Transverse colon (tissue), 4 donors: ENCODE measurements at places on chromosomes 5 and 9. TPM values are rescaled to one million over a fixed set of nuclear protein-coding genes. Genes with fewer than 3 reads are reported as not detected.
A peak's percentile ranks its signal among the peaks of the same experiment; 100 is the strongest.

The KIF24 gene
- total RNA-seq = 0.37 TPM

GRCh38 chr9:132509928-132510874 lies 72.2 kb upstream of the BARHL1 start:
- no peak for DNase-seq

The KIF20A gene
- total RNA-seq = not detected

DNA sequence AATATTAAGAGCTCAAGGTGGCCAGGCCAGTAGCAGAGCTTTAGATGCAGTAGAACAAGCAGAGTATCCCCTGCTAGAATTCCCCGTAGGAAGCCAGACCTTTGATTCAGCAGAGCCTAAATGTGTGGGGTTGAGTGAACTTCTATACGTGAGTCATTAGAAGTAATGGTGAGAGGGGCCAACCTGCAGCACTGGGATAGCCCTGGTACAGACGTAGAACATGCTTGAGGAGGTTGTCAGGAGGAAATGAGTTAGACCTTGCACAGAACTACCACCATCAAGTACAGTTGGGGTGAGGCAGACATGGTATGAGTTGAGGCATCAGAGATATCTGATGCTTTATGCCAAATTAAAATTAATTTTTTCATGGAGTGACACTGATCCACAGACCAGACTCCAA lies 42.0 kb downstream of the PDCD1LG2 start:
- no peak for DNase-seq

DNA sequence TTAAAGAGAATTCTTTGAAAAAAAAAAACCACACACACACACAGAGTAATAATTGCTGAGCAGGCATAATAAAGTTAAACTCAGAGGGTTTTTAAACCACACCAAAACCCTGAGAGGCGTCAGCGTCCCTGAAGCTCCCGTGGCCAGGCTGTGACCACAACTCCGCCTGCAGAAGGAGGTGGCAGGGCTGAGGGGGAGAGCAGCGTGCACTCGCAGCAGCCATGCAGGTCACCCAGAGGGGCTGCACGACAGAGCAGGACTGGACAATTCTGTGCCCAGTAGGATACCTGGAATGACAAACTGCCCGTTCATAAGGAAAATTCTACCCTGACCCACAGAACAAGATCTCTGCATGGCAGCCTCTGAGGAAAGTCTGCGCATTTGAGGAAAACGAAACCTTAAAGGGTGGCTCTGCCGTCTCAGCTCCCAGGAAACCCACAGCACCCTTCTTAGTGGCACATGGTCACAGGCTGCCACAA lies 44.0 kb downstream of the ROR2 start:
- DNase-seq = peak; percentile 44

The PCDHB11 gene
- total RNA-seq = 0.95 TPM

The SEMA5A gene
- 71.0 TPM for total RNA-seq

The PCDHB2 gene
- 1.9 TPM for total RNA-seq

DNA sequence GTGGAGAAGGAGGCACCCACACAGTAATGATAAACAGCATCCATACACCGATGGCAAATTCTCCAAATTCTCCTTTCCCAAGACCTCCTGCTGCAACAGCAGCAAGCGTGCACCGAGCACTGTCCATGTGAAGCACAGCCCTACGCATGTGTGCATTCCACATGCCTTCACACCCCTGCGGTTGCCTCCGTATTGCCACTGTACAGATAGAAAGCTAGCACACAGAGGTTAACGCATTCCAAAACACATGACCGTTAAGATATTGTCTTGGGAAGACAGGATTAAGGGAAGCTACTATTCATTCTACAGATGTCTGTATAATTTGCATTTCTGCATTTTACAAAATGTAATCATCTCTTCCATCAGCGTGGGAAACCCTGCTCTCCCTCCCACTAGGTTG lies 6.6 kb downstream of the FLT4 start:
- DNase-seq = no peak

DNA sequence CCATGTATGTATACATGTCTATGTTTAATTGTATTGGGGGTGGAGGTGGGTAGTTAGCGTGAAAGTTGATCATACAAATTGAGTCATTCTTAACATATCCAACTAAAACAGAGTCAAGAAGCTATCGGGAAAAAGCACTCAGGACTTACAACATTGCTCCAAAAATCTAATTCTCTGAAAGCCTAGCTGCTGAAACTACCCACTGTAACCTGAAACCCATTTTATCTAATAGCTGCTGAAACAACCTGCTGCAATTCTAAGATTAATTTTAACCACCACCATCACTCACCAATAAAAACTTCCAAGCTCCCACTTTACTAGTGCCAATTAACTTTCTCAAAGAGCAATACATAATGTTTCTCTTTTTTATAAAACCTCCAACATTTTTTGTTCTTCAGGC lies 32.2 kb downstream of the KCNV2 start:
- DNase-seq = no peak

The CD180 gene
- not detected for total RNA-seq

DNA sequence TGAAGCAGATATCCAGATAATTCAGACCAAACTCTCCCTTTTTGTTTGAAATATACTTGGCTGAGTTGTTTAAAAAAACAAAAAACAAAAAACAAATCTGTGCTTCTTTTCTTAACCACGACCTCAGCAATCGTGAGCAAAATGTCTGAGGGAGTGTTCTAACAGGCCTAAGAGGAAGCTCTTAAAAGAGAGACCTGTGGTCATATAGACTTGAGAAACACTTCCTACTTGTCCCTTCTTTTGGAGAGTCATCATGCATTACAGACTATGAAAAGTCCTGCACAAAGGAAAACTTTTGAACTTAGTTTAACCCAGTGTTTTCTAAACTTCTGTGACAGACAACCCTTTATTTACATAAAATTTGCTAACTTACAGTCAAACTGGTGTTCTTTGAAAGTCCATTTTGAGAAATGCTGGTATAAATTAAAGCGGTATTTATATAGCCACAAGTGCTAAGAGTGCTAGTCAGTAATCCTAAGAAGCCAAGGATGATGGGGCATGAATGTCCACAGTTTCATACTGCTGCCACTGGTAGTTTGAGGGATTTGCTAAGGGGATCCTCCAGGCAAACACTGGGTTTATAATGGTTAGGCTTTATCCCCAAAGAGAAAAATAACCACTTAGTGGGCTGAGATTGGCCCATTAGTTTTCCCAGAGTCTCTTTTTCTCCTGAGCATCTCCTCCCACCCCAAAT lies 199.8 kb downstream of the LRRC70 start:
- no peak for DNase-seq

The GRXCR2 gene
- total RNA-seq = not detected

The PRSS3 gene
- 104 TPM for total RNA-seq

DNA sequence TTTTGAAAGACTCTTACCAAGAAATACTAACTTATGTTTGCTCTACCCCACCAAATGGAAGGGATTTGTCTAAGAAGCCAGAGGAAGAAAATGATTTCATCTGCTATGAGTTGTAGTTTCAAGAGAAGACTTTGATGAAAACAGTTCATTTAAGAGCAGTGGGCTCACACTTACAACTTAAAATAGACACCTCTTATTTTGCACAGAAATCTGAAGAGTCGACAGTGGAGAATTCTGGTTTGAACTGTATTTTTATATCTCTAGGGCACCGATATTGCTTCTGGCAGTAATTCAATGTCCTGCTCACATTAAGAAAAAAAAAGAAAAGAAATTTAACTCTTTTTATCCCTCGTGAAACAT lies 1.9 kb upstream of the DAB2 start:
- no peak for DNase-seq

- no peak for DNase-seq
Measured at GRCh38 chr5:57825031-57825686, 342.5 kb upstream of the ACTBL2 start.

The FOXD4L6 gene
- not detected for total RNA-seq

The BICD2 gene
- 29.3 TPM for total RNA-seq
